Foreskin fibroblast (primary cell): ENCODE measurements at places on chromosomes 4 and X.

GRCh38 chrX:47200385-47201150 lies 6.9 kb downstream of the UBA1 start:
- DNase-seq = peak; percentile 67

DNA sequence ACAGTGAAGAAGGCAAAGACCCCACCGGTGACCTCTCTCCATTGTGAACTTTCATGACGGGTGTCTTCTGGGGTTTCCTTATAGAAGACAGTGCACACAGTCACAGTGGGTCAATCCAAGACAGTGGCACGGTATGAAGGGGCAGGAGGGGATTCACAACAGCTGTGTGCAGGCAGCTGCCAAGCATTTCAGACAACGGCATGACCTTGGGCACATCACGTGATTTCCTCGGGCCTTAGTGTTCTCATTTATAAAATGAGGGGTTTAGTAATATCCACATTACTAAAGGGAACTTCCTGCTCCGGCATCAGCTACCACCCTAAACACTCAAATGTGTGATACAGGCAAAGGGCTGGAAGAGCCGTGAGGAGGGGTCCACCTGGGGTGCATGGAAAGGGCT lies 42.9 kb downstream of the RBM47 start:
- no peak for DNase-seq

DNA sequence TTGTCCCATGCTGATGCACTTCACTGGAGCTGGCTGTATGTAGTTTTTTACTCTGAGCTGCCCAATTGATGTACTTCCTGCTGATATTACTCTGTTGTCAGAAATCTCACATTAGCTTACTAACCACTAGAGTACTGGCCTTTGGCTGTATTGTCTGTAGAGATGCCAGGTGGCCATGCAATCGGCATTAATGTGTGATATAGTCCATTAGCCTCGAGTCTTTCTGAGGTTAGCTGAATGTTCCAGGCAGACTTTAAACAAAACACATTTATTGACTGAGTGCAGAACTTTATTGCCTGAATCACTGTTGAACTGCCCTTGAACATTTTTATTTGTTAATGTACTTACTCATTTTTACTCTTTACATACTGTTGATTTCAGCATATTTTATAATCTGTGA lies 335.2 kb downstream of the PCDH10 start:
- DNase-seq = no peak

DNA sequence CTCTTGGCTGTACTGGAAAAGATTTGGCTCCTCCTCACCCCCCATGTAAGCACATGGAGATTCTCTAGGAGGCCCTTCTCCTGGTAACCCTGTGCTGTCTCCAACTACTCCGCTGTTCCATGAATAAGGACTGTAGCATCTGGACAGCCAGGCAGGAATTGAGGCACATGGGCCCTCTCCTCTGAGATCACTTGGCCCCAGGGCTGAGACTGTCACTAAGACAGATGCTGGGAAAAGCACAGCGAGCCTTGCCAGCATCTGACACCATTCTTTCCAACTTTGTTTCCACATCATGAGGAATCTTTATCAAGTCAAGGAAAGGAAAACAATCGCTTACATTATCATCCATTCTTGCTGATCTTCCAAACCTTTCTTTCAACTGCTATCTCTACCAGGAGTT lies 222.6 kb upstream of the INTU start:
- DNase-seq = peak; percentile 23

DNA sequence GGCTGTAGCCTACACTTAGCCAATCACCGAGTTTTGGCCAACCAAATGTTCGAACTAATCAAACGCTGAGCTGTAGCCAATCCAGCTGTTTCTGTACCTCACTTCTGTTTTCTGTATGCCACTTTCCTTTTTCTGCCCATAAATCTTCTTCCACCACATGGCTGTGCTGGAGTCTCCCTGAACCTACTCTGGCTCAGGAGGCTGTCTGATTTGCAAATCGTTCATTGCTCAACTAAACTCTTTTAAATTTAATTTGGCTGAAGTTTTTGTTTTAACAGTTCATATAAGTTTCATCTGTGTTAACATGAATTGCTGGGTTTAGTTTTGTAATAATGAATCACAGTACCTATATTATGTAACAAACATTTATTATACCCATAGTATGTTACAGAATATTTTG lies 160.7 kb upstream of the PCDH7 start:
- DNase-seq = no peak
